Osteocyte (in vitro differentiated cells): ENCODE measurements at places on chromosomes 16 and 17. TPM values are rescaled to one million over a fixed set of nuclear protein-coding genes. Genes with fewer than 3 reads are reported as not detected.

The CLEC10A gene
- not detected in 2 replicates for total RNA-seq

GRCh38 chr17:57424777-57425188 is 168.5 kb downstream of the MSI2 start:
- DNase-seq, result no peak

GRCh38 chr16:77359065-77359502 is 75.8 kb downstream of the ADAMTS18 start:
- DNase-seq, result no peak

- DNase-seq, result no peak
These were observed 3.1 kb downstream of the SPNS3 start for GRCh38 chr17:4436846-4437245.

- no peak for DNase-seq
These were observed 921 bp upstream of the CDR2 start for GRCh38 chr16:22375117-22375962.

DNA sequence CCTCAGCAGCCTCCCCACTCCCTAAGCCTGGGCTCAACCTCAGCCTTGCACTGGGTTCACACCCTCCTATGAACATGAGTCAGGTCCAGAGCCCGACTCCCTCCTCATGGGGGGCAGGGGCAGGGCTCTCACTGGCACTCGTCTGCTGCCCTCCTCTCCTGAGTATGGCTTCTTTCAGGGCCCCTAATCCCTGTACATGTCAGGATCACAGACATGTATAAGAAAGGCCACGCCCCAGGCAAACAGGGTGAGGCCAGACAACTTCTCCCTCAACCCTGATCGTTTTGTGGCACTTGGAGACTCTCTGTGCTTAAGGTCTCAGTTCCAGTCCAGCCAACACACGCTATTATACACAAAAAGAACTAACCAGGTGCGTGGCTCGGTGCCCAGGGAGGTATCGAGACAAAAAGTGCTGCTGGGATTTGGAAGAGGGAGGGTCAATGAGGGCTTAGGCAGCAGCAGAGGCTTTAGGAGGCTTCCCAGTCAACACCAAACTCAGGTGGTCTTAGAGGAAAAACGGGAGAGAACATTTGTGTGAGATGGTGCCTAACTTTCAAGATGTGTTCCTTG is 45.2 kb downstream of the CMTM3 start:
- DNase-seq, result no peak

DNA sequence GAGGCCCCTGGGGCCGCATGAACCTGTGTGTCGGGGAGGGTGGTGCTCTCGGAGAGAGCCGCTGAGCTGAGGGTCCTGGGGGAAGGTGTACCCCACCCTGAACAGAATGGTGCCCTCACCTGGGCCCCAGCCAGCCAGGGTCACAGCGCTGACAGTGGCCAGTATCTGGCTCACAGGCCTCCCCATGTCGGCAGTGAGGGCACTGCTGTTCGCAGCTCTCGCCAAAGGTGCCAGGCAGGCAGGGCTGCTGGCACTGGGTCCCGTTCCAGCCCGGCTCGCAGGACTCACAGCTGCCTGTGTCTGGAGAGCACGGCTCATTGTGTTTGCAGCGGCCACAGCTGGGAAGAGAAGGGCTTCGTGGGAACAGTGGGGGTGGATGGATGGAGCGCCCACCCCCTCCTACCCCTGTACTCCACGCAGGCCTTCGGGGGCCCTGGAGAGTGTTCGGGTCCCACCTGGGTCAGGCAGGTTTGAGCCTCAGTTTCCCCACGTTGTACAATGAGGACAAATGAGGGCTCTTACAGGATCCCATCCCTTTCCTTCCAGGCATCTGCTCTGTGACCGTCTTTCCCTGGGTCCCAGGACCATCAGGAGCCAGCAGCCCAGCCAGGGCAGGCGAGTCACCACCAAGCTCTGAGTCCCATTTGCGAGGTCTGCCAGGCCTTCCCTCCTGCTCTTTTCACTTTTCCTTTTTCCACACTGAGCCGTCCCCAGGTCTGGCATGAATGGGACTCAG is 5.0 kb downstream of the SCARF1 start:
- DNase-seq, result no peak

DNA sequence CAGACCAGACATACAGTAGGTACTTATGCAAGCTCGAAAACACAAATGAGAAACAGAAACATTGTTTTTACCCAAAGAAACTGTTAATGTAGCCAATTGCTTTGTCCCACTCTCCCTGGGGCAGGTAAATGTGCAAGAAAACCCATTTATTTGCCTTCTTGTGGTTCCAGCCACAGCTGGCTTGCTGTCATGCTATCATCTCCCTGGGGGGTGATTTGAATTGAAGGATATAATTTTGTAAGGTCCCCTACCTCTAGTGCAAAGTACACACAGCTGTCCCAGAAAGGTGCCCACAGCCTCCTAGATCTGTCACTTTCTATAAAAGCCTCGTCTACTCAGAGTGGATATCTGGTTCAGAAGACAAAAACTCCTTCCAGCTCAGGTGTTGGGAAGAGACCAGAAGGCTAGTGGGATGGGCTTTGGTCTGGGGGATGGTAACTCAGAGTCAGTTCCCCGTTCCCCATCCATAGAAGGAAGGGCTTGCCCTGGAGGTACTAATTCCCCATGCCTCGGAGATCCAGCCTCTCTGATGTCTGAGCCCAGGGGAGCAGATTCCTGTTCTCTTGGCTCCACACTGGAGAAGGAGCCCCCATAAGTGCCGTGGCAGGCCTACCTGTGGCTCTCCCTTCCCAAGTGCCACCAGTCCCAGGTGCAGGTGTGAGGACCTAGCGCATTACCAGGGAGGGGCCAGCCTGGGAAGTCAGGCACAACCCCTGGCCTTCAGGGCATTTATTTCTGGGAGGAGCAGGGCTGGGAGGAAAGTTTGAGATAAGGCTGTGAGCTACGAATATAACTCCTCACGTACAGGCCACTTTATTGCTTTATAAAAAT is 2.4 kb upstream of the PRR15L start:
- no peak for DNase-seq
